ENCODE measurements at places on chromosomes 3 and 15.
A peak's percentile ranks its signal among the peaks of the same experiment; 100 is the strongest.

GRCh38 chr3:196967412-196968232 lies 1.0 kb downstream of the PIGZ start:
- DNase-seq: no peak

DNA sequence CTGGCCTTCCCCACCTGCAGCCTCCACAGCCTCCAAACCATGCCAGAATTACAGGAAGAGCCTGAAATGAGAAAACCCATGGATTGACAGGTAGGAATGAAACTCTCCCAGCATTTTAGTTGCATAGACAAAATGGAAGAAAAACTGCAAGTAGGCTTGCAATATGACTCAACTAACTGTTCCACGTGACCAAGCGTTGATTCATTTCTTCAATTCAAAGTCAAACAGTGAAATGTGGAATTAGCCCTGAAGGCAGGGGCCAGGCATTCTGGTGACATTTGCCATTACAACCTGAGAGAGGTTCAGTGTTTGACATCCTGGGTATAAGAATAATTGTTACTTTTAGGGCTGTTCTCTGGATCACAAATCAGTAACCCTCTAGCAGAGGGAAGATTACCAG lies 676.5 kb upstream of the CFAP20DC start:
- peak; percentile 29 for DNase-seq

GRCh38 chr3:173849489-173849888 lies 451.9 kb downstream of the NLGN1 start:
- DNase-seq: no peak

DNA sequence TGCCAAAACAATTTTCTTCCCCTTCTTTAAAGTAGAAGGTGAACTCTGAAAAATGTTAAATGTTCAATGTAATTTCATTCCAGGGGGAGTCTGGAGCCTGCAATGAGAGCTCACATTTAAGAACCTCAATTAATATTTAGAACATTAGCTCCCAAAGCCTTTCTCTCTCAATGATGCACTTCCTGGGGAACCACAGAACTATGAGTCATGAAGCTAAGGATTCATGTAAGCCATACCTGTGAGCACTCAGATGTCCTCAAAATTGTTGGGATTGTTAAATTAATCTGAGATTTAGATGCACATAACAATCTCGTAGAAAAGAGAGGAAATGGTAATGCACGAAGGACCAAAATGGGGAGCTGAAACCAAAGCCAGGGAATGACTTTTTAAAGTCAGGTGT lies 244.2 kb upstream of the LRIG1 start:
- DNase-seq: no peak

DNA sequence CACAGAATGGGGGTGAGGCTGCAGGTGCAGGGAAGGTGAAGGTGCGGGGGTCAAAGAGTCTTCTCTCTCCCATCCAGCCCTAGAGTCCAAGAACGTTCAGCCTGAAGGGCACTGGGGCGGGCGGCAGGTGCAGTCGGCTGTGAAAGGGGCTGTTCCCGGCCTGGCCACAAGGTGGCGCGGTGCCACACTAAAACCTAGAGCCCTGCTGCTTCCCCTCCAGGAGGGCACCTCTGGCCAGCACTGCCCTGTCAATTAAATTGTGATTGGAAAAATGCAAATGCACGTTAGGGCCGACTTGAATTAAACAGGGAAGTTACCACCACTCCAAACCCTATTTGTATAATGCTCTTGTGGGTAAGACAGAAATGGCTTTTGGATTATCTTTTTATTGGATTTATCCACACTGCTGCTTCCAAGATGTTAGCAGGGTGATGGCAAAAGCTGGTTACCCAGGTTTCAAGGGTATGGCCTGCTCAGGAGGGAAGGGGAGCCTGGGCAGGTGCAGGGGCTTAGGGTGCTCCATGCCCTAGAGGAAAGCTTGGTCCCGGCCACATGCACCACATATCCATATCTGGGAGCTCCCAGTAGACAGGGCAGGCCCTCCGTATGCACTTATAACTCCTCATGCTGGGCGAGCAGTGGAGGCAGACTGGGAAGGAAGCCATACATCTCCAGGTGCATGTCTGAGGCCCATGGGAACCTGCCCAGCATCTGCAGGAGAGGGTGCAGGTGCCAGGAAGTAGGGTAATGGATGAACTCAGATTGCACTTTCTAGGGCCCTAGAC lies 119.8 kb downstream of the ADCY5 start:
- DNase-seq: peak; percentile 82

- DNase-seq: no peak
Measured at GRCh38 chr3:122730240-122730639, 49.6 kb downstream of the PARP14 start.

DNA sequence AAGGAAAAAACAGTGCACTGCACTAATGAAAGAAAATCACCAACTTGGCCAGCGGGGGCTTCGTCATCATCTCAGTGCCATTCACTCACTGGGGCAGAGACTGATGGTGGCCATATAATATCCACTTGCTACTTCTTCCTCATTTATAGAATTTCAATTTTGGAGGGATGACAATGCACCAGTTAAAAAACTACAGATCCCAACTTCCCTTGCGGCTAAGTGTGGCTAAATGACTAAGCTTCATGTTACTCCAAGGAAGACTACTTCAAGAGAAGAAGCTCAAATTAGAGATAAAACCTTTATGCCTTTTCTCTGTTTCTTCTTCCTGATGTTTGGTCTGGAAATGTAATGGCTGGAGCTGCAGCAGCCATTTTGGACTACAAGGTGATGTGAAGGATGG lies 38.8 kb downstream of the NGLY1 start:
- DNase-seq: no peak

GRCh38 chr3:13065727-13066126 lies 7.5 kb downstream of the IQSEC1 start:
- no peak for DNase-seq

GRCh38 chr3:194126790-194127189 lies 9.2 kb upstream of the HES1 start:
- no peak for DNase-seq

GRCh38 chr3:126418661-126419131 lies 24.0 kb downstream of the CFAP100 start:
- no peak for DNase-seq

DNA sequence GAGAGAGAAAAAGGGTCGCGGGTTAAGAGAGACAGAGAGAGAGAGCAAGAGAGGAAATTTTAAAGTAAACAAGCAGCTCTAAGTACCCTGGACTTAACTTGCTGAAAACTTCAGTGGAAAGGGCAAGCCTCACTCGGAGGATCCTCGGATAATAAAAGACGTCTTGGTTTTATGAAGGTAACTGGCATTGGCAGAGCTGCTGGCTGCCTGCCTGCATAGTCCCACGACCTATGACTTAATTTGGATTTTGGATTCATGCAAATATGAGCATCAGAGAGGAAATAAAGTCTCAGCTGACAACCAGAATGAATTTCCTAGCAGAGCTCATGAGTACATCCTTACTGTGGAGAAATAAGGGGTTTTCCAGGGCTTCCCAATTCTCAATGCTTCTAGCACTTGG lies 95.1 kb upstream of the PDZRN3 start:
- DNase-seq: no peak

DNA sequence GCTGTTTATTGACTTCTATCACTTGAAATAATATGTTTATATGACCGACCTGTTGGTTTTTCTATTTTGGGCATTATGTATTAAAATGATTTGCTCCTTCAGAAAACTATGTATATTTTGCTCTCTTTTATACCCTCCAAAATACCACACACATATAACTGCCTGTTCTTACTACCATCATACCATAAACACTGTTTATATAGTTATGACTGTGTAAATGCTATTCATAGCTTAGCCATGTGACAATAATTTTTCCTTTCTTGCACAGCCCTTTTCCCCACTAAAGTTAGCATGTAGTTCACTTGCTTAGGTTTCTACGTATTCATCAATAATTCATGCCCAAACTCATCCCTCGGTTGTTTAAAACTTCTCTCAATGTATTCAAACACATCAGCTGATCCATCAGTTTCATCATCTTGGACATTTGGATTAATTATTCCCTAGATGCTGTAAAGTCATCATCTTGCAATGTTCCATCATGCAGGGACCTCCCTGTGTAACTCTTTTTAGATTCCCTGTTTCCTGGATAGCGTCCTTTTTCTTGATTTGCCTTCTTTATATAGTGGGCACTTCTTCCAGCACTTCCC lies 8.2 kb upstream of the RYK start:
- no peak for DNase-seq

- DNase-seq: no peak
Measured at GRCh38 chr3:179872842-179873241, 163.9 kb downstream of the PEX5L start.

GRCh38 chr15:47401427-47401826 lies 315.9 kb upstream of the SEMA6D start:
- no peak for DNase-seq

DNA sequence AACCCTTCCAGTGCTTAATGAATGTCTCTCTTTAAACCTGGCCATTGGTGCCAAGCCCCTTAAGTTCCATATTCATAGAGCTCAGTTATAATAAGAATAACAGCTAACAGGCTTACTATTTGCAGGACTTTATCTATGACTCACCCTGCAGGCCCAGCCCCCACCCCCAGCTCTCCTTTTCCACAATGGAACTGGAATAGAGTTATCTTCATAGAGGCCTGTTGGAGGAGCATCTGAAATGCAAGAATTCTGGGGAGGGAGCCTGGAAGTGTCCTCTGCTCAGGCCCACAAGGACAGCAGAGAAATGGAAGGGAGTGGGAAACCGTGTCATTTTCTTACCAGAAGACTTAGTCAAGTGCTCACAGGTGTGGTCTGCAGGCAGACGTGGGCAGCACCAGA lies 52.8 kb downstream of the SEMA5B start:
- DNase-seq: no peak

DNA sequence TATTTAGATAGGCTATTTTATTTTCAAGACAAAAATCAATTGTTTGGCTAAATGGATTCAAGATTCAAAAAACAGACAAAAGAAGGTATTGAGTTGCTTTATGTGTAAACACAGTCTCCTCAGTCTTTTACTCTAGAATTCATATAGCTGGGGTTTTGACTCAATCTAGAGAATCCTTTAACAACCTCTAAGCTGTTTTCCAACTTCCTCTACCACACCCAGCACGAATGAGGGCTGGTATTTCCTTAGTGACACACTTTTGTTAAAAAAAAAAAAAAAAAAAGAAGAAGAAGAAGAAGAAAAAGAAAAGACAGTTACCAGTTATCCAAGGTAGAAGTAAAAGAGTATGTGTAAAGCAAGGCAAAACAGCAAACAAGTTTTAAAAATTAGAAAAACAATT lies 732.8 kb upstream of the GOLIM4 start:
- DNase-seq: no peak

DNA sequence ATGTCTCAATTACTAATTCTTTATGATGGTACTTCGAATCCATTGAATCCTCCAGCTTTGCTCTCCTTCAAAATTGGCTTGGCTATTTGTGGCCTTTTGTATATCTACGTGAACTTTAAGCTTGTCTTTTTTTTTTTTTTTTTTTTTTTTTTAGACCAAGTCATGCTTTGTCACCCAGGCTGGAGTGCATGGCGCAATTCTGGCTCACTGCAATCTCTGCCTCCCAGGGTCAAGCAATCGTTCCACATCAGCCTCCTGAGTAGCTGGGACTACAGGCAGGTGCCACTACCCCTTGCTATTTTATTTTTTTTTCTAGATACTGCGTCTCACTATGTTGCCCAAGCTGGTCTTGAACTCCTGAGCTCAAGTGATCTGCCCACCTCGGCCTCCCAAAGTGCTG lies 7.7 kb upstream of the DIPK2A start:
- no peak for DNase-seq

DNA sequence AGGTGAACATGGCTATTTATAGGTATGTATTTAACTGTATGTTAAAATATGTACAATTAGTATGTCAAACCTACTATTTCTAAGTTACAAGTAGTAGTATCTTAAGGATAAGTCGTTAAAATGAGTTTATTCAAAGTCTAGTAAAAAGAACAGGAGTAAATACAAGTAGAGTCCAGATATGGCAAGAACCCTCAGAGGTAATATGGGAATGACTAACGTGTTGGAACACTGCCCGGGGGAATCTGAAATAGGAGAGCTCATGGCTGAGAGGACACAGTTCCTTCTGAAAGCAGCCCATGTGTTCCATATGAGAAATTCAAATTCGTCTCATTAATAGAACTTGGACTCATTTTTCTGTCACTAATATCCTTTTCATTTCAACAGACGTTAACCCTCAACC lies 158.8 kb downstream of the CLSTN2 start:
- DNase-seq: no peak

DNA sequence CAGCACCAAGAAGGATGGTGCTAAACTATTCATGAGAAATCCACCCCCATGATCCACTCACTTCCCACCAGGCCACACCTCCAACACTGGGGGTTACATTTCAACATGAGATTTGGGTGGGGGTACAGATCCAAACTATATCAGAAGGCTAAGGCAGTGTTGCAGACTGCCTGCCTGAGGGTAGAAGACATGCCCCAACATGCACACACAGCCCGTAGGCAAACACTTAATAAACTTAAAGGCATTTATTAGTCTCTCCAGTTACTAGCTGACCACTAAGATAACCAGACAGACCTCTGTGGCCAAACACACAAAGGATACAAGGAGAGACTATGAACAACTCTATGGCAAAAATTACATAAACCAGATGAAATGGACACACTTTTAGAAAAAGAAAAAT lies 10.2 kb downstream of the FAM162A start:
- DNase-seq: no peak

DNA sequence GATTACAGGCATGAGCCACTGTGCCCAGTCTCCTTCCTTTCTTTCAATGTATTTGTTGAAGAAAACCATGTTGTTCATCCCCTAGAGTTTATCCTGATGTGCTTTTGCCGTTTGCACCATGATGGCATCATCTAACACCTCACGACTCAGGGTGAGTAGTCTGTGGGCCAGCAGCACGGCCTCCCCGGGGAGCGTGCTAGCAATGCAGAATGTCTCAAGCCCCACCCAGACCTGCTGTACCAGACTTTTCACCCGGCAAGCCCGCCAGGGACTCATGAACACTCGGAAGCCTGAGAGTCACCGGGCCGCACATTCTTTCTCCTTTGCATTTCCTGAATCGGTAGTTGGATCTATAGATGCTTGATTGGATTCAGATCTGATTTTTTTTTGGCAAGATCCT lies 64.6 kb downstream of the RPN1 start:
- DNase-seq: no peak

GRCh38 chr3:140347151-140347550 lies 330.7 kb upstream of the TRIM42 start:
- DNase-seq: no peak

GRCh38 chr15:26891448-26892181 lies 24.8 kb downstream of the GABRA5 start:
- peak; percentile 68 for DNase-seq

DNA sequence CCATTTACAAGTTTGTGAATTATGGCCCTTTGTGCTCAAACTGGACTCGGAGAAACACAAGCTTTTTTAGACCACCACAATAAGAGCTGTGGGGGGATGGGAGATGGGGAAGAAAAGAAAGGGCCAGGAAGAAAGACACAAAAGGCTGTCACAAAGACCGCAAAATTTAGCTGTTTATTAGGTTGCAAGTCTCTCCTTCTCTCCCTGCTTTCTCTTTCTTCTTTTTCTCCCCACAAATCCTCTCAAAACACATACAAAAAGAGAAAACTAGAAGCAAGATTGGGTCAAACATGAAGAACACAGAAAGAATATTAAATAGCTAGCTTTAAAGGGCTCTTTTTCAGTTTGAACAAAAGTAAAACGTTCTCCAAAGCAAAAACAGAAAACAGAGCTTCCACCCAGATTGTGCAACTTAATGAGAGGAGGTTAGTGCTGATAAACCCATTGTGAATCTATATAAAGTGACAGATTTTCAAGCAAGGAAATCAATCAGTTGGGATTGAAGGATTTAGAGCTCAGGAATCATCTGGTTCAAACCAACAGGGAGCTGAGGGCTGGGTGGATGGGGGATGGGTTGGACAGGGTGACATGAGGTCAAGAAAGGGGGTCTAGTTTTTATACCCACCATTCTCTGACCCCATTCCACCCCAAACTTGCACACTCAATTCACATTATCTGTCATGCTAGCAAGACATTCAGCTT lies 87.3 kb downstream of the DHX30 start:
- DNase-seq: no peak
